ENCODE measurements at places on chromosomes 4 and X. TPM values are rescaled to one million over a fixed set of nuclear protein-coding genes. Genes with fewer than 3 reads are reported as not detected.

The SLC26A1 gene
- polyA plus RNA-seq: 0.68 TPM

The NPY5R gene
- not detected for polyA plus RNA-seq

The GAB1 gene
- 4.3 TPM for polyA plus RNA-seq

The RAB33A gene
- 0.75 TPM for polyA plus RNA-seq

The GRIPAP1 gene
- 16.3 TPM for polyA plus RNA-seq

The HELT gene
- not detected for polyA plus RNA-seq

The PAK3 gene
- polyA plus RNA-seq: 0.76 TPM

The CCDC120 gene
- 3.8 TPM for polyA plus RNA-seq

The PLXNB3 gene
- 11.9 TPM for polyA plus RNA-seq

The FABP2 gene
- not detected for polyA plus RNA-seq

The STBD1 gene
- 3.4 TPM for polyA plus RNA-seq

The MMRN1 gene
- 0.93 TPM for polyA plus RNA-seq

The SMIM9 gene
- polyA plus RNA-seq: not detected

The MAGIX gene
- 35.0 TPM for polyA plus RNA-seq

The IQCM gene
- polyA plus RNA-seq: not detected

The CNGA1 gene
- 0.56 TPM for polyA plus RNA-seq

The SHOX gene
- not detected for polyA plus RNA-seq

The CABS1 gene
- polyA plus RNA-seq: not detected

The KLHL5 gene
- 6.3 TPM for polyA plus RNA-seq

The MID1 gene
- 4.6 TPM for polyA plus RNA-seq

The EOLA1 gene
- polyA plus RNA-seq: 17.9 TPM

The RNF150 gene
- 0.31 TPM for polyA plus RNA-seq

The SRPK3 gene
- 1.7 TPM for polyA plus RNA-seq

The TEX13C gene
- not detected for polyA plus RNA-seq

The TCEAL7 gene
- 9.8 TPM for polyA plus RNA-seq

All from stomach (tissue), 19 donors.